Kidney (tissue), 22 donors: ENCODE measurements at places on chromosomes 13 and 19.
A peak's percentile ranks its signal among the peaks of the same experiment; 100 is the strongest.

- DNase-seq, result no peak
Observed at GRCh38 chr19:16659464-16659831, 496 bp downstream of the SMIM7 start.

DNA sequence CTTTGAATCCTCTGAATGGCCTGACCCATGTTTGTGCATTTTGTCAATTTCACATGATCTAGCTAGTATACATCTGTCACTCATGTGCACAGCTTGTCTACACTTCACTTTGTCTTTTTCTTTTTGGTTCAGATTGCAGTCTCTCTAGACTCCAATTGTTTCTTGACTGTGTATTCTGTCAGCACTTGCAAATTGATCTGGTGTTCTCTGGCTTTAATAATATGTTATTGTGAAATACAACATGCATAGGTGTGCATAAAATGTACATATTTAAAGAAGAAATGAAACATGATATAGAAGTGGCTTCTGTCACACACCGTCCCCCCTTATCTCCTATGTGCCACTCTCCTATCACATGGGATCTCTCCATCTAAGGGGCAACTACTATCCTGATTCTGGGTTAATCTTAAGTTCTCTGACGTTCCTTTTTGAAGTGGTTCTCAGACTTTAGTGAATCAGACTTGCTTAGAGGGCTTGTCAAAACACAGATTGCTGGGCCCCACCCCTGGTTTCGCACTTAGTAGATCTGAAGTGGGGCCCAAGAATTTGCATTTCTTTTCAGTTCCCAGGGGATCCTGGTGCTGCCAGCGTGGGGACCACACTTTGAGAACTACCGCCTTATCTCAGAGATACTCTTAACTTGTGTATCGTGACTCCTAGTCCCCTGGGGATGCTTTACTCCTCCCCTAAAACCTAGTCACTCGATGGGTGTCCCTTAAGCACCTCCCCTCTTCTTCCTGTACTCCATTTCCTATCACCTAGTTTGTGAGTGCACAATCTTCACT is 5.8 kb downstream of the KRTDAP start:
- DNase-seq, result no peak

GRCh38 chr19:6070720-6071485 is 39.4 kb downstream of the RFX2 start:
- no peak for DNase-seq

- DNase-seq, result no peak
Observed at GRCh38 chr19:6227156-6227935, 52.4 kb downstream of the MLLT1 start.

- DNase-seq, result no peak
Observed at GRCh38 chr13:58025821-58026220, 394.3 kb downstream of the PCDH17 start.

GRCh38 chr19:35140962-35141836 is 1.9 kb upstream of the FXYD7 start:
- DNase-seq, result peak; percentile 94

- DNase-seq, result no peak
Observed at GRCh38 chr19:6020972-6021805, 43.2 kb upstream of the RANBP3 start.

- peak; percentile 82 for DNase-seq
Observed at GRCh38 chr13:44331912-44332851, 41.4 kb upstream of the SERP2 start.

DNA sequence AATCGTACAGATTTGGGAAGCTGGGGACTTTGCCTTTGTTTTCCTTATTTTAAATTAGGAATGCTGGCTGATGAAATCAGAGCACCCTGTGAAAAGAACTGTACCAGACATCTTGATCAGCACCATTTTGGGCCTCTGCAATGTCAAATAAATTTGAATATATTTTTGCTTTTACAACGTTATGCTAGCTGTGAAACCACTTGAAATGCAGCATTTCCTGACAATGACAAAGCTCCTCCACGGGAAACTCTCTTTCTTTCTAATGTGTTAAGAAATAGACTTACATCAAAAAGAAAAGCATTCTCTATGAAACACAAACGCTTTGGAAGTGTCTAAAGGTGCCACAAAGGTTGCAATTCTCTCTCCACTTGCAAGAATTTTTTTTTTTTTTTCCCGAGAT is 47.1 kb upstream of the MAP3K10 start:
- no peak for DNase-seq

- no peak for DNase-seq
Observed at GRCh38 chr19:48813123-48813913, 2.5 kb upstream of the BCAT2 start.

DNA sequence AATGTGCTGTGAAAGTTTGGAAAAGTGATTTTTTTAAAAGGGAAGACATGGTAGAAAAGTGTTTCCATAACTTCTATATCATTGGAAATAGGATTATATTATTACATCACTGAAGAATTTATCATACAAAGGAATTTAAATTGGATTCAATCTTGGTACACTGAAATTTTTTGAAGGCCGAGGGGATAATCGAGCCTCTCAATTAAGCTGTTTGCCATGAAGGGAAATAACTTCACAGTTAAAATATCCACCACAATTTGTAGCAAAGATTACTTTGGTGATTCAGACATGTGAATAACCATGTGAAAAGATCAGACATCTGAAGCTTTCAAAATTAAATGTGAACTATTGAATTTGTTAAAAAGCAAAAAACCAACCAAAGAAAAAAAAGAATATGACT is 215.3 kb downstream of the KLF5 start:
- no peak for DNase-seq

DNA sequence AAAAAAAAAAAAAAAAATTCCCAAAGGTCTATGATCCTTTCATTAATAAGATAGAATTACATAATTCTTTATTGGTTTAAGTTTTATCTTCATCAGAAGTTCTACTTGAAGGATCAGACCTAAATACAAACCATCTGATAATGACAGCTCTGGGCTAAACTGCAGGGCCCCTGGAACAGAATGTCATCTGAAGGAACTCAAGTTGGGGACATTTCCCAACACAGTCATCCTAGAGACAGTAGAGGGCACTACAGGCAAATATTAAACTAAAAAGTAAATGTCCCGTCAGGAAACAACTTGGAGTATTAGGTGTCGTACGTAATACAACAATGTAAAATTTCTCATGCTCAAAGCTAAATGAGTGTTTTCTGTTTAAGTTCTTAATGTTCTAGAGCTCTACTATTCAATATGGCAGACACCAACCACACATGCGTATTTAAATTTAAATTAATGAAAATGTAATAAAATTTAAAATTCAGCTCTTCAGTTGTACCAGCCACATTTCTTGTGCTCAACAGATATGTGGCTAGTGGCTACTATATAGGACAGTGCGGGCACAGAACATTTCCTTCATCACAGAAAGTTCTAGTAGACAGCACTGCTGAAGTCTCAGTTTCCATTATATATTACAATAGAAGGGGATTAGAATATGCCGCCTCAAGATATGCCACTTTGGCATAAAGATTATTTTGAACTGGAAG is 21.8 kb upstream of the NAXD start:
- DNase-seq, result peak; percentile 86

DNA sequence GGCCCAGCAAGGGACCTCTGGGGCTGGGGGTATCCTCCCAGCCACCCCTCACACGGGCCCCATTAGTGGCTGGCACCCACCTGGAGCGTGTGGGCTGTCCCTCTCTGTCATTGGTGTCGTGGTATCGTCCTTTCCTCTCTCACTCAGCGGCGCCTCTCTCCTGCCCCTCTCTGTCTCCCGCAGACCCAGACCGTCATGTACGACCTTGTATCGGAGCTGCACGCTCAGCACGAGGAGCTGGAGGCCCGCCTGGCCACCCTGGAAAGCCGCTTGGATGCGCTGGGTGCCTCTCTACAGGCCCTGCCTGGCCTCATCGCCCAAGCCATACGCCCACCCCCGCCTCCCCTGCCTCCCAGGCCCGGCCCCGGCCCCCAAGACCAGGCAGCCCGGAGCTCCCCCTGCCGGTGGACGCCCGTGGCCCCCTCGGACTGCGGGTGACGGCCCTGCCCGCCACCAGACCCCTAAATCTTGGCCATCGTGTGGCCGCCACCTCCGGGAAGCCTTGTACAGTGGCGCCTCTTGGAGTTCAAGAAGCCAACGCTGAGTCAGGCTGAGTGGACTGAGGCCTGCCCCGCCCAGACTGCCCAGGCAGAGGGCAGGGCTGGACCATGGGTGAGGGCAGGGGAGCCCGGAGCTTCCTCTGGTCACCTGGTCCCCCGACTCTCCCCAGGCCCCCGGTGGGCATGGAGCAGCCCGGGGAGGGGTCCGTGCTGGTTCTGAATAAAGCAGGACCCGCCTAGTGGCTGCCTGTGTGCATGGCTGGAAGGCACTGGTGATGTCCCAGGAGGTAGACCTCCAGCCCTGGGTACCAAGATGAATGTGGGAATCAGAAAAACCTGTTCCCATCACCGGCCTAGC is 9.8 kb upstream of the ARRDC2 start:
- DNase-seq, result no peak

- peak; percentile 18 for DNase-seq
Observed at GRCh38 chr13:67440236-67440975, 210.3 kb upstream of the PCDH9 start.

GRCh38 chr13:112348642-112349345 is 27.4 kb upstream of the SPACA7 start:
- no peak for DNase-seq

DNA sequence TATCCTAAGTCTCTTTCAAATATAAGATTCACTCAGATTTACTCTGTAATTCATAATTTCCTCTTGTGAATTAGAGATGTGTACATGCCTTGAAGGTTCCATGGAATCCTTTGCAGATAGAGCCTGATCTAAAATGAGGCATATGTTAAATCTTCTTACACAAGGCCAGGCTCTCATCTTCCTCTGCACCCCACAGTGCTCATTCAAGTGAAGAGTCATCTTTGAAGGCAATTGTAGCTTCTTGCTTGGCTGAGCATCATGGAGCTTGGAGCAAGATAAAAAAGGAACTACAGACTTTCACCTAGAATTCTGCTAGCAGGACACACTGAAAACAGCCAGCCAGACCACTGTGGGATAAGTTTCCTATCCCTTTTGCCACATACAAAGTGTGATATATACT is 566.4 kb downstream of the PCDH9 start:
- DNase-seq, result no peak

DNA sequence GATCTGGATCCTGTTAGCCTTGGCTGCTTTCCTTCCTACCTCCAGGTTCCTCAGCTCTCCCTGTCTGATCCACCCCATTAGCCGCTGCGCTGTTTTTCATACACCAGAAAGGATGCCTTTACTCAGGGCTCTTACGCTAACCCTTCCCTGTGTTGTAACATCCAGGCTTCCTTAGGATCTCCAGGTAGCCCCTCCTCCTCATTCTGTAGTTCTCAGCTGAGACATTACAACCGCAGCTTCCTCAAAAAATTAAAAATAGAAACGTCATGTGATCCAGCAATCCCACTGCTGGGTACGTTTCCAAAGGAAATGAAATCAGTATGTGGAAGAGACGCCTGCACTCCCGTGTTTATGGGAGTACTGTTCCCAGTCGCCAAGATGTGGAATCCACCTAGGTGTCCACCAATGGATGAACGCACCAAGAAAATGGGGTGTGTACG is 18.4 kb upstream of the MYADM start:
- DNase-seq, result peak; percentile 26

DNA sequence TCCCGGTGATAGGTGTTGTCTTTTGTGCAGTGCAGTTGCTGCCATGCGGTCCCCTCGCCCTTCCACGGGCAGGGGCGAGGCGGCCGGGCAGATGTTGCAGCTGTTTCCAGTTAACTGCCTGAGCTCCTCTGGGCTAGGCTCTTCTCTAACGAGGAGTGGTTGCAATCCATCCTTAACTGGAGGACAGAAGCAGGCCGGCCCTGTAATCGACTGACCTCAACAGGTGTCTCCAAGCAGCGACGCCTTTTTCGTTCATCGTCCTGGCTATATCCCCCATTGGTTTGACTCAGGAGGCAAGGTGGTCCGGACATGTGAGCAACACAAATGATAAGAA is 1.9 kb upstream of the TSC22D1 start:
- DNase-seq, result no peak

GRCh38 chr19:13869281-13869680 is 7.7 kb upstream of the NANOS3 start:
- no peak for DNase-seq

DNA sequence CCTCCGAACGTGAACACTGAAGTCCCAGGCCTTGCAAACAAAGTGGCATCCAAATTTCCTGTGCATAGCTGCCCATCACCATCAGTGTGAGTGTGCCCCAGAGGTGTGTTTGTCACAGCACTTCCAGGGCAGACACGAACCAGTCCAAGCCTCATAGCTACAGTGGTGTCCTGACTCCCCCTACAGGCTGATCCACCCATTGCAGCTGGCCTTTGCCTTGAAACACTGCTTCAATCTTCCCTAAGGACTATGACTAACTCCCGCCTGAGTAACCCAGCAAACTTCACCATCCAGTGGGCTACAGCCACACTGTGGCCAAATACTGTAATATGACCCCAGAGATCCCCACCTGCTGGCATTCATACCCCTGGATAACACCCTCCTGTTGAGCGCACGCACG is 3.9 kb downstream of the ZNF266 start:
- DNase-seq, result peak; percentile 48

GRCh38 chr19:54029930-54030490 is 33.7 kb downstream of the VSTM1 start:
- DNase-seq, result peak; percentile 78

DNA sequence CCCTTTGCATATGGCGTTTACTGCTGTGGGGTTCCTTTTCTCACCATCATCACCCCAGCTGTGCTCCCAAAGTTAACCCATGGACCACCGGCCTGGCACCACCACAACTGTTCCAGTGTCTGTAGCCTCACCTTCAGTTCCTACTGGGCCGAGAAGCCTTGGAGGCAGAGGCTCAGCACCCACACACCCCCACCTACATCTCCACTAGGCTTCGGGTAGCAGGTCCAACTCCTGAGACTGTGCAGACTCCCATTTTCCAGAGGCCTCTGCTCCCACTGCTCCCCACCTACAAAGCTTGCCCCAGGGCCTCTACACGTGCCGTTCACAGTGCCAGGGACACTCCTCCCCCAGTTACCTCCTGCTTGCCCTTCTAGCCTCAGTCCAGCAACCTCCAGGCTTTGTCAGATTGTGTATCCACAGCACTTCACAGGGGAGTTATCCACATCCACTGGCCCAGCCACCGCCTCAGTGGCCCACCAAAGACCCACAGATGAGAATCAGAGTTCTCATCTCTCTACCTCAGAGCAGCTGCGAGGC is 14.1 kb downstream of the SLC27A5 start:
- DNase-seq, result no peak

GRCh38 chr13:99246100-99246499 is 12.1 kb downstream of the GPR18 start:
- no peak for DNase-seq

DNA sequence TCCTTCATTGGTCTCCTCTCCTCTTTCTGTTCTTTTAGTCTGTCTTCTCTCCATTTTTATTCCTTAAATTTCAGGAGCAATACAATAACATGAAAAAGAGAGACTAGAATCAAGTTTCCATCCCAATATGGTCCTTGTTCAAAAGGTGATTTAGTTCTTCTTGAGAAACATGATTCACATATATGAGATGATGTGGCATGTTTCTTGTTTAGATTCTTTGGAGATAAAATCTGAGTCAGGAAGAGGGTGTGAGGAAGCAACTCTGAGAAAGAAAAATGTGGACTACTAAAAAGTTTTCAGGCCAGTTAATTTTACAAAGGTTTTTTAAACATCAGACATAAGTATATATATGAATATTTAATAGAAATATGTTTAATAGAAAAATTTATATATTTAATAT is 231.4 kb downstream of the OXGR1 start:
- no peak for DNase-seq
